Hypothalamus (tissue), 51 donors: ENCODE measurements at places on chromosomes 11 and 22.

DNA sequence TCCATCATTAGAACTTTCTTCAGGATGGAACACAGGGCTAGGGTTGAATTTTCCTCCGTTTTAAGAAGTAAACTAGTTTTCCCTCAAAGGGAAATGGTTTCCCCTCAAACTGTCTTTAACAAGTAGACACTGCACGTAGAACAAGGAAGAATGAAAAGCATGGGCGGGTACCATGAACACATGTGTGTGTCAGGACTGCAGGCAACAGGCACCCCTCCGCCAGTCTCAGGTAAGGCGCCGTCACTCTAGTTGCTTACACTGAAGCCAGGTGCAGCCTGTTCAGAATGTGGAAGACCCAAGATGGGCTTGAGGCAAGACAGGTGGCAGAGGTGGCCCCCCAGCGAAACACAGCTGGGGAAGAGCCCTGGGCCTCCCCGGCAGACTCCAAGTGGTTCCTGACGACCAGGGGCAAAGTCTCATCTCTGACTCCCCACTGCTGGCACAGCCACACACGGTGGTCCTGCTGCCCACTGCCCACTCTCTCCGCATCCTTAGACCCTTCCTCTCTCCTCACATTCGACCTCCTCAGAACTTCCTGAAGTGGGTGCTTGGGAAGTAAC, 25.4 kb upstream of the MOB2 start:
- DNase-seq = no peak

DNA sequence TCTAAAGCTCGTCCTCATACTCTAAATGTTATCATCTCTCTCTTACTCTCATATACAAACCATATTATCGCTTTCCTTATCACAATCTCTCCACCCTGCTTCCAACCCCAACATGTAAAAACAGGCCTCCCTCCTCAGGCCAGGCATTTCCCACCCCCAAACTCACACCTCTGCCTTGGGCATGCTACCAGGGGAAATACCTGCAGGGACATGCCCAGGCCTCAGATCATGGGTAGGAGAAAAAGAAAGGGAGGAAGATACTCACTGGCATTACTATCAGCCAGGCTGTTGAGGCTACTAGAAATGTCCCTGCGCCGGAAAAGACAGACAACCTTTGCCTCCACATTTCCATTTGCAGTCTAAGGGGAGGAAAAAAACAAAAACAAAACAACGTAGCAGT, 1.8 kb downstream of the MTA2 start:
- DNase-seq = no peak

- no peak for DNase-seq
These were observed 1060.8 kb downstream of the OPCML start for GRCh38 chr11:132471466-132471865.

- DNase-seq = no peak
These were observed 389.8 kb upstream of the LRRC4C start for GRCh38 chr11:41849250-41849649.

DNA sequence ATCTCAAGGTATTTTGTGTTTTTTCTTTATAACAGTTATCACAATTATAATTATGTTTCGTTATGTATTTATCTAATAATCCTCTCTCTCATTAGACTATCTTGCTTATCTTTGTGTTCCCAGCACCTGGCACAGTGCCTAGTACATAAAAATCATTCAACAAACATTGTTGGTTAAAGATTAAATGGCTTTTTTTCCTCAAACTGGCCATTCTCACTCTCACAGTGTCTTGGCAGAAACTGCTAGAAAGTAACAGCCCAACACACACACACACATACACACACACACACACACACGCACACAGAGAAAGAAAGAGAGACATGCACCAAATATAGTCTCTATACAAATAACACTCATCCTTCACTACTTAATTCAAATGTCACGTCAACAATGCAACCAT, 36.8 kb downstream of the OR10A6 start:
- no peak for DNase-seq

DNA sequence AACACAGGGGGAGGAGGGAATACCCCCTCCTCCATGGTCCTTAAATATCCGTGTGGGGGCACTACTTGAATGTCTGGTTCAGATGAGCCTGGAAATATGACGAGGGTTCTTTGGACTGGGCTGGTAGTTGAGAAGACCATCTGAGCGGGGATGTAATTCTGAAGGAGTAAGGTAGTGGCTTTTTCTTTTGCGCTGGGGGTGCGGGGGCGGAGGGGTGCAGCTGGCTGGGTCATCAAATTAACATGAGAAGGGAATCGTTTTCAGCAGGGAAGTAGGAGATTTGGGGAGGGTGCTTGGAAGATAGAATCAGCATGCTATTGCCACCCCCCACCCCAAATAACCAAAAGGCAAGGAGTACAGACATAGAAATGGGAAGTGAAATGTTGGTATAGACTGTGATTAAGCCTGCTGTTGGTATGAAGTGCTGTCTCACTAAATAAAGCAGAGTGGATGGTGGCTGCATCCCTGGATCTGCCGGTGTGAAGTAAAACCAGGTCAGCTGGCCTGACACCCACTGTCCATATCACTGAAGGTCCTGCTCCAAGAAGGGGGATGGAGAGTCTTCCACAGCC, 121.9 kb upstream of the HSD17B12 start:
- DNase-seq = no peak

- no peak for DNase-seq
These were observed 6.2 kb downstream of the DNAJB13 start for GRCh38 chr11:73956876-73957653.

GRCh38 chr11:76787271-76787670, 4.1 kb downstream of the TSKU start:
- no peak for DNase-seq

GRCh38 chr11:93132836-93133235, 65.0 kb downstream of the SLC36A4 start:
- no peak for DNase-seq

- DNase-seq = no peak
These were observed 18.8 kb upstream of the USP47 start for GRCh38 chr11:11822946-11823345.

GRCh38 chr11:5336331-5336730, 7.0 kb downstream of the OR51B5 start:
- DNase-seq = no peak

GRCh38 chr11:124746621-124747243, 5.3 kb downstream of the VSIG2 start:
- no peak for DNase-seq

DNA sequence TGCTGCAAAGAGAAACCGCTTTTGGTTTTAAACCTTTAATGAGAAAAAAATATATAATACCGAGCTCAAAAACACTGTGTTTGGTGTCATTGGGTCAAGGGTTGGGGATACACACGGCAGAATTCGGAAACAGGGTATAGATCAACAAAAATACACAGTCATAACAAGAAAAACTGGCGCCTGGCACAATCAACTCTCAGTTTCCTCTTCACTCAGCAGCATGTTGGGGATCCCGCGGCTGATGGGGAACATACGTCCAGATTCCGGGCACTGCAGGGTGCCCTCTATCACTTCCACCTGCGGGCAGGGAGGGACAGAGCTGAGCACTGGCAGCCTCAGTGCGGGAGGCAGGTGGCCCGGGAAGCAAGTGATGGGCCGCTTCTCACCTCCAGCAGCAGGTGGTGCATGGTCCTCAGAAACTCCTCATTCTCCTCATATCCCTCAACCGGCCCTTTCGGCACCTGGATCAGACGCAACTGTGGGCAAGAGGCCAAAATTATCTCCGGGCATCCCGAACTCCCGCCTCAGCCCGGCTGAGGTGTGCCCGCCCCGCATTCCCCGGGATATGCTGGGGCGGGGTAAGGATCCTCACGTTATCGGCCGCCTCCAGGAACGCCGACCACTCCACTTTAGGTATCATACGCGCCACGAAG, 561 bp downstream of the TRMT112 start:
- DNase-seq = no peak

- DNase-seq = no peak
These were observed 197.0 kb downstream of the SBF2 start for GRCh38 chr11:10096987-10097386.

DNA sequence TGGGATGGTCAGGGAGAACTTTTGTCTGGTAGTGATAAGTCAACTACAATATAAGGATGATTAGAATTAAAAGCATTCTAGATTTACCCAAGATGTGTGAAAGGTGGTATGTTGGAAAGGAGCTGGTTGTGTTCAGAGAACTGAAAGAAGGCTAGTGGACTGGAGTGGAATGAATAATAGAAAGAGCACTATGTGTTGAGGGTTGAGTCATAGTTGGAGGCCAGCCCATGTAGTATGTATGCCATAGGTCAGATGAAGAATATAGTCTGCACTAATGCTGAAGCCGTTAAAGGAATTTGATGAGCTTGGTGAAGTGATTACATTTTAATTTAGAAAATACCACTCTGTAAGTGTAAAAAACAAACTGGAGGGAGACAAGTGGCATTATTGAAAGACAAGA, 514.1 kb downstream of the CNTN5 start:
- no peak for DNase-seq

- no peak for DNase-seq
These were observed 5.4 kb upstream of the TMEM86A start for GRCh38 chr11:18692941-18693760.

DNA sequence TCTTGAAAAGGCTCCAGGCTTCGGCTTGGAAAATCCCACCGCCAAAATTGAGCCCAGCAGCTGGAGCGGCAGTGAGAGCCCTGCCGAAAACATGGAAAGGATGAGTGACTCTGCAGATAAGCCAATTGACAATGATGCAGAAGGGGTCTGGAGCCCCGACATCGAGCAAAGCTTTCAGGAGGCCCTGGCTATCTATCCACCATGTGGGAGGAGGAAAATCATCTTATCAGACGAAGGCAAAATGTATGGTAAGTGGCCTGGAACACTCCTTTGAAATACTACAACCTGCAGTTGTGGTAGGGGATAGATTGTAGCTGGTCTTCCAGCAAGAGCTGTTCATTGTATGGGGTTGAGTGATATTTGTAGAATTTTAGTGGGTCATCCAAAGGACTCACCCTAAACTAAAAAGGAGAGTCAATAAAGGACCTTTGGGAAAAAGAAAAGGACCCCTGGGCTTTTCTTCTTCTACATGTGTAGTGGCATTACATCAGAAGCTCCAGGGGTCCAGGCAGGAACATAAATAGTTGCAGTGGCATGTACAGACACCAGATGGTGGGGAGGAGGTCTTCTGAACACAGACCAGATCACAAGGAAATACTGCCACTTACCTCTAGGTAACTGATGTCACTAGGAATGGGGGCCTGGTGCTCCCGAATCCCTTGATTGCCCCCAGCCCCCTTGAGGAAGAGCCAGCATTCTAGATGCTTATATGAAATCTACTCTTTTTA, 90.1 kb downstream of the TEAD1 start:
- DNase-seq = no peak

DNA sequence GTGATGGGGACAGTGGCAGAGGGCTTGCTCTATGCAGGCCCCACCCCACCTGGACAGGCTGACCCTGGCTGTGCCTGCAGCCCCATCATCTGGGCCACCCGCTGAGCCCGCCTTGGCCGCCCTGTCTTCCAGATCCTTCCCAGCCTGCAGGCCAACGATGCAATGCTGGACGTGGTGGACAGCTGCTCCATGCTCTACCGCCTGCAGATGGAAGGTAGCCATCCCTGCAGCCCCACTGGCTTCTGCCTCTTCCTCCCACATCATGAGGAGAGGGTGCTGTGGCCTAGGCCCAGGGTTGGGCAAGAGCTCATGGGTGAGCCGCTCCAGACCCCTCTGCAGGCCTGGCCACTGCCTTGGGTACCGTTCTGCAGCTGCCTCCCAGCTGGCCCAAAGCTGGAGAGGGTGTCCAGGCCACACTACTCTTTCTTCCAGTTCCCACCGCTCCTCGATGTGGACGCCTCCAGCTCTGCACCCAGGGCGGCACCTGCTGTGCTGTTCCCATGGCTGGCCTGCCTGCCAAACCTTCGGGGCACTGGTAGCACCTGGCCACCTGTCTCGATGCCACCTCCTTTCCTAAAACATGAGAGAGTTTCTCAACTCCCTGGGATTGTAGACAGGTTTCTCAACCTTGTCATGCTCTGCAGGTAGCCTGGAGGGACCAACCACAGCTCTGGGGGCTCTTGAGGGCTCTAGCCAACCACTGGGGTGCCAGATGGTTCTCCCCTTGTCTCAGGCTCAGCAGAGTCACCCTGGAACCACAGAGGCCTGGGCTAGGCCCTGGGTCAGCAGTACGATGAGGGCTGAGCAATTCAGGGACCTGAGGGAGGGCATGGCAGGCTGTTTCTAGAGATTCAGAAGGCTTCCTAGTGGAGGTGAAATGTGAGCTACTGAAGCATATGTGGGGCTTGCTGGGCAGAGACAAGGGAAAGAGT, 9.5 kb upstream of the GTSE1 start:
- no peak for DNase-seq

DNA sequence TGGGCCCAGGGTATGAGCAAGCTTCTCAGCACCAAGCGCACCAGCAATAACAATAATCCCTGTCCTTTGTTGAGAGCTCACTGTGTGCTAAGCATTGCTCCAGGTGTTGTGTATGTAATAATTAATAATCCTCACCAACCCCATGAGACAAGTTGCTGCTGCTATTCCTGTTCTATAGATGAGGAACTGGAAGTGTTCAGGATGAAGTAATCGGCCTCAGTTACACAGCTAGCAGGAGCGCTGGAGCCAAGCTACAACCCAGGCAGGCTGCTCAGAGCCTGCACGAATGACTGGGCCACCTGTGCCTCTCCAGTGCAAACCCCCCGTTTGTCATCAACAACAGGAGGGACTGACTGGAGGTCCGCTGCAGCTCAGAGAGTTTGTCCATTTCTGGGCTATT, 35.2 kb upstream of the CECR2 start:
- no peak for DNase-seq

- no peak for DNase-seq
These were observed 2.4 kb upstream of the MMP13 start for GRCh38 chr11:102957953-102958352.

DNA sequence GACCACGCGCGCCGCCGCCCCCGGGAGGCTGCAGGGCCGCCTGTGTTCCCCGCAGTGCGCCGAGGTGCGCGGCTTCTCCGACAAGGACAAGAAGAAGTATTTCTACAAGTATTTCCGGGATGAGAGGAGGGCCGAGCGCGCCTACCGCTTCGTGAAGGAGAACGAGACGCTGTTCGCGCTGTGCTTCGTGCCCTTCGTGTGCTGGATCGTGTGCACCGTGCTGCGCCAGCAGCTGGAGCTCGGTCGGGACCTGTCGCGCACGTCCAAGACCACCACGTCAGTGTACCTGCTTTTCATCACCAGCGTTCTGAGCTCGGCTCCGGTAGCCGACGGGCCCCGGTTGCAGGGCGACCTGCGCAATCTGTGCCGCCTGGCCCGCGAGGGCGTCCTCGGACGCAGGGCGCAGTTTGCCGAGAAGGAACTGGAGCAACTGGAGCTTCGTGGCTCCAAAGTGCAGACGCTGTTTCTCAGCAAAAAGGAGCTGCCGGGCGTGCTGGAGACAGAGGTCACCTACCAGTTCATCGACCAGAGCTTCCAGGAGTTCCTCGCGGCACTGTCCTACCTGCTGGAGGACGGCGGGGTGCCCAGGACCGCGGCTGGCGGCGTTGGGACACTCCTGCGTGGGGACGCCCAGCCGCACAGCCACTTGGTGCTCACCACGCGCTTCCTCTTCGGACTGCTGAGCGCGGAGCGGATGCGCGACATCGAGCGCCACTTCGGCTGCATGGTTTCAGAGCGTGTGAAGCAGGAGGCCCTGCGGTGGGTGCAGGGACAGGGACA, 2.7 kb downstream of the NLRP6 start:
- no peak for DNase-seq

- no peak for DNase-seq
These were observed 143.2 kb upstream of the GRIA4 start for GRCh38 chr11:105466582-105467228.
